ENCODE measurements at places on chromosomes 3 and 15. TPM values are rescaled to one million over a fixed set of nuclear protein-coding genes. Genes with fewer than 3 reads are reported as not detected.

DNA sequence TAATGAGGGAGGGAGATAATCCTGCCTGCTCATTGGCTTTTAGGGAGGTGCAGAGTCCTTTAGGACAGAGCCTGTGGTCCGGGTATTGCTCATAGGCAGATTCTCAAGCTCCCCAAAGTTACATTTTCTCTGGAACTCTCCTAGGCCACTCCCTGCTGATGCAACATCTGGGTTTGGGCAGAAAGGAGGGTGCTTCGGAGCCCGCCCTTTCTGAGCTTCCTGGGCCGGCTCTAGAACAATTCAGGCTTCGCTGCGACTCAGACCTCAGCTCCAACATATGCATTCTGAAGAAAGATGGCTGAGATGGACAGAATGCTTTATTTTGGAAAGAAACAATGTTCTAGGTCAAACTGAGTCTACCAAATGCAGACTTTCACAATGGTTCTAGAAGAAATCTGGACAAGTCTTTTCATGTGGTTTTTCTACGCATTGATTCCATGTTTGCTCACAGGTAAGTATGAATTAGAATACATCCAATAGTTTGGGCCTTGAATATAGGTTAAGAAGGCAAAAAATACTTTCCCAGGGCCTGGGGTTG lies at the start of gene IL20RB:
Gene IL20RB (plus strand): TSS at position 233 of the 538 bp plus-strand sequence. CDS start 131 bp downstream, at position 364.
- DNase-seq, result no peak

ZIC4 gene
- 0.59 TPM for total RNA-seq

- DNase-seq, result no peak
These were observed 69.0 kb downstream of the MYO1E start for GRCh38 chr15:59303633-59304032.

DNA sequence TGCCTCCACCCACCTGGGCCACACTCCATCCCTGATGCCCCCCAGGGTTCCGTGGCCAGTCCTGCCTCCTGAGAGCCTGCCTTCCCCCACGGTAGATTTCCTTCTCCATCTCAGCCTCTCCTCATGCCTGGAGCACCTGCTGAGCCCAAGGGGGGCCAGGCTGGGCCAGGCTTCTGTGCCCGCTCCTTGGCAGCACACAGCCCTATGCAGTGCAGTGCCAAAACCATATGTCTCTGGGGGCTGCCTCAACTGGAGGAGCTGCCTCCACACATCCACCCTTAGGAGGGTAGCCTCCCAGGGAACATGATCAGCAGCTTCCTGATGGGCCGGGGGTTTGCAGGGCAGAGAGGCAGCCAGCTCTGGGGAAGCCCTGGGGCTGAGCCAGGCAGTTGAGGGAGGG lies 24.6 kb upstream of the GATA2 start:
- DNase-seq, result peak; percentile 20

DNA sequence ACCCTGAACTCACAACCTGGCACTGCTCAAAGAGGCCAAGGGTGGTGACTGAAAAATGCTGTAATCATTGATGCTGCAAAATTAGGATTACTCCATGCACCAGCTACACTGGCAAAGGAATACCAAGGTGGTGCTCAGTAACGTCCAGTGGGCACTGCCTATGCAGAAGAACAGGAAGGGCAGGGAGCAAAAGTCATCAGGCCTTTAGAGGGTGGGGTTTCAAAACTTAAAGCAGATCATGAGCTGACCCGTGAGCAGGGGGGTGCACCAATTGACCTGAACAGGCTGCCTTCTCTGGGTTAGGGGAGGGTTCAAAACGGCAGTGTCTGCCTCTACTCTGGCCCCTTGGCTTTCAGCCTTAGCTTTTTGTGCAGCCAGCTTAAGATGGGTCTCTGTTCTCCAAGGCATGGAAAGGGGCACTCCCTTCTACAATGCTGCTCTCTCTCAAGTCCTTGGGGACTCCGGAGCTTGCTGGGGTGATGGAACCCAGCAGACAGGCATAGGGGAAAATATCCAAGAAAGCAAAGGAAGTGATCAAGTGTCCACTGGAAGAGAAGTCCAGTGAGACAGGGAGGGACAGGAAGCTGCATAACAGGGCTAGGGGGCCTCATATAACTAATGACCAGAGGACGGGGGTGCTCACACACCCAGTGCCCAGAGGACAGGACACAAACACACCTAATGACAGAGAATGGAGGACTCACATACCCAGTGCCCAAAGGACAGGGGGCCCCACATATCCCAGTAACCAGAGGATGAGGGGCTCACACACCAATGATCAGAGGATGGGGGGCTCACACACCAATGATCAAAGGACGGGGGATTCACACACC lies 11.4 kb downstream of the RAB6B start:
- DNase-seq, result no peak

- DNase-seq, result no peak
These were observed 21.2 kb downstream of the CCR4 start for GRCh38 chr3:32972482-32973146.

RARRES1 gene
- not detected for total RNA-seq

DNA sequence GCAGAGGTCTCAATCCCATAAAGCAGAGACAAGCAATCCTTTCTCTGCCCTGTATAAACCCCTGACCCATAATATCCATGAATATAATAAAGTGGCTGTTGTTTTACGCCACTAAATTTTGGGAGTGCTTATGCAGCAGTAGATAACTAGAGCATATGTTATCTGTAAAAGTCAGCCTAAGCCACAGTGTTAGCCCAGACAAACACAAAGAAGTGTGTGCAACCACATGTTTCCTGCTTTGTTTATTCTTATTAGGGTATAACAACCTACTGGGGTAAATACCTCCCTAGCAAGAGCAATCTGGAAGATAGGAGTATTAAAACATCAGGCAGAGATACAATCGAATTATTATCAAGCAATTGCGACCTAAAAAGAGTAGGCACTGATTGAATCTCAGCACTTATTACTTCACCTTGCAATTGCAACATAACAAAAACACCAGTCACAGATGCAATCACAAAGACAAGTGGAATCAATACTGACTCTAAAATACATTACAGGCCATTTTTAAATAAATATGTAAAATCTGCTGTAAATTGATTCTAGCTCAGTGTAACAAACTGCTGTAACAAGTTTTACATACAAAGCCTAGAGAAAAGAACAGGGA lies 94.6 kb upstream of the UBE2E2 start:
- no peak for DNase-seq

SAMMSON gene
- 0.04 TPM for total RNA-seq

OR5K1 gene
- not detected for total RNA-seq

SLITRK3 gene
- 0.04 TPM for total RNA-seq

SKOR1 gene
- 0.11 TPM for total RNA-seq

C3orf70 gene
- 1.1 TPM for total RNA-seq

GRCh38 chr3:100040451-100041225 lies 73.7 kb downstream of the FILIP1L start:
- no peak for DNase-seq

ZMAT3 gene
- 0.78 TPM for total RNA-seq

FGF12 gene
- total RNA-seq, result 9.6 TPM

DNA sequence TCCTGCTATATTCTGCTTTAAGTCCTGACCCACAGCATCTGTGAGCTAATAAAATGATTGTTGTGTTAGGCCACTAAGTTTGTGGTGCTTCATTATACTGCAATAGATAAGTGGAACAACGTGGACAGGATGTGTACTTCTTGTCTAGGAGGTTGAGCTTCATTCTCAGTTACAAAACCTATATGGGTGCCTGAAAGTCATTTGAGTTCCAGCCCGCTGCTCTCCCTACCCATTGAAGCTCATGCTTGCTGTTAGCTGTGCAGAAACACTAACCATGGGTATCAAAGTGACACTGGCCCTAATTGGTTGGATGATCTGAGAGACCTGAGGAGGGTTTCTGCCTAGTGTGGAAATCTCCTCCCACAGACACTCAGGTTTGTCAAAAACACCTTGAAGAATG lies 357.2 kb downstream of the PDCD6IP start:
- DNase-seq, result no peak

DNA sequence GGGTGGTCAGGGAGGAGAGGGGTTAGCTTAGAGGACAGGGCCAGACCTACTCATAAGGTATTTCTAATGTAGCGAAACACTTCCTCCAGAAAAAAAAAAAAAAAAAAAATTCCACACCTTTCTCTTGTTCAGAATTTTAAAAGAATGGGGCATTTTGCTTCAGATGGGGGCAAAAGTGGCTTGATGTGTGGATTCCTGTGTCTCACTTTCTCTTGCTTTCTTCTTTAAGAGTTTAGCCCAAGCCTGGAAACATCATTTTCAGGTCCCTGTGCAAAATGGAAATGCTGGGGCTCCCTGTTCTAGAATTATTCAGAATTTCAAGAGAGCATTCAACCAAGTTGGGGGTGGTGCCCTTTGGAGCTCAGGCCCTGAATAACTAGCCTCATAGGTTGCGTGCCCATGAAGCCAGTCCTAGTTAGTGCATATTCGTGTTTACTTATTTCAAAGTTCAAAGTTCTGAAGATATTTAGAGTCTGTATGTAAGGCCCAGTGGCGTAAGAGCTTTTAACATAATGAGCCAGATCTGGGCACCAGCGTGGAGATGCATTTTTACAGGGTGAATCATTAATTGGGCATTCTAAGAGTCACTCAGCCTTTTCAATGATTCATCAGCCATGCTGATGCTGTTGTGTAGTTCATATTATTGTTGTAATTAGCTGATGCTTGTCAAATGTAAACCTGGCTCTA lies 104.5 kb downstream of the RPLP1 start:
- no peak for DNase-seq

ACTC1 gene
- 2.0 TPM for total RNA-seq

DNA sequence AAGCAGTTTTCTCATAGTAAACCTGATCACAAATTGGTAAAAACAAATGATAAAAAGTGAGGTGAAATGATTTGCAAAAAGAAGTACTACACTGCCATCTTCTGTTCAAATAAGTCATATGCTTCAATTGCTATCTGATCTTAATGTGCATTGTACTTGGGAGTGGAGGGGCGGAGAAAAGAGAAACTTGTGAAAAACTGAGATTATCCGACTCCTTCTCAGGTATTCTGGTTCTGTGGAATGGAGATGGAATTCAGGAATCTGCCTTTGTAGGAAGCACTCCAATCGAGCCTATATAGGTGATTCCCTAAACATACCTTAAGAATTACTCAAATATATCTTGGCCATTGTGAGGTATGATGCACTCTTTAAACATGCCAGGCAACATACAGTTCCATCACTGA lies 180.6 kb downstream of the CHL1 start:
- DNase-seq, result peak; percentile 12

GRCh38 chr3:29319262-29319661 lies 38.4 kb downstream of the RBMS3 start:
- DNase-seq, result no peak

HHLA2 gene
- total RNA-seq, result not detected

DNA sequence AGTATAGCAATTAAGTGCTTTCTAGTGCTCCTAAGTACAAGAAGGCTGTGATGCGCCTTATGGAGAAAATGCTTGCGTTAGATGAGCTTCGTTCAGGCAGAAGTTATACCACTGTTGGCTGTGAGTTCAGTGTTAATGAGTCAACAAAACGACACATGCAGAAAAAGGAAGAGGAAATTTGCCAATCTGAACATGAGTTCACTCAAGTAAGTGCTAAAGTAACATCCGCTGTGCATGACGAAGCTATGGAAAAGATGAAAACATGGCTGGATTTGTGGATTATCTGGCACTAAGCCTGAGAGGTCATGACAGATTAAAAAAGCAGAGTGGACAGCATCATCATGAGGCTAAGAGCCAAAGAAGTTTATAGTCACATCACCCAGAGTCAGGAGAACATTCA lies 36.9 kb downstream of the SH3BP5 start:
- no peak for DNase-seq

- no peak for DNase-seq
These were observed 125.7 kb downstream of the PDZRN3 start for GRCh38 chr3:73498764-73499622.

DNA sequence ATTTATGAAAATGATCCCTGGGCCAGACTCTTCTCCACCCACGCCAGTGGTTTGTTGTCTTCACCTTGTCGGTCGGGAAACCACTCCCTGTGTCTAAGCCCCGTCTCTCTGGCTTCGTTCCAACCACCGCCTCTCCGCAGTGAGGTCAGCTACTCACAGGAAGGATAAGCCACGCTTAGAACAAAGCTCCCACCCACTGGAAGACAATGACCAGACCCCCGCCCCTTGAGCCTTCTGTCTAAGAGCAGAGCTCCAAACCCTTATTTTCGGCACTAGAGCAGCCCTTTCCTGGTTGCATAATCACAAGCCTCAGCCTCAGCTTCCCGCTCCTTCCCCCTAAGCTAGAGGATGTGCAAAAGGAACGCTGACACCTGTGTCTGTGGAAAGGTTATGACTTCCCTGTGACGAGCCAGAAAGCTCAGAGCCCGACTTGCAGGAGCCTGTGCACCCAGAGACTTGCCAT lies 114.9 kb upstream of the MEF2A start:
- DNase-seq, result peak; percentile 17

GRCh38 chr15:48541341-48542278 lies 103.9 kb downstream of the FBN1 start:
- no peak for DNase-seq

DNA sequence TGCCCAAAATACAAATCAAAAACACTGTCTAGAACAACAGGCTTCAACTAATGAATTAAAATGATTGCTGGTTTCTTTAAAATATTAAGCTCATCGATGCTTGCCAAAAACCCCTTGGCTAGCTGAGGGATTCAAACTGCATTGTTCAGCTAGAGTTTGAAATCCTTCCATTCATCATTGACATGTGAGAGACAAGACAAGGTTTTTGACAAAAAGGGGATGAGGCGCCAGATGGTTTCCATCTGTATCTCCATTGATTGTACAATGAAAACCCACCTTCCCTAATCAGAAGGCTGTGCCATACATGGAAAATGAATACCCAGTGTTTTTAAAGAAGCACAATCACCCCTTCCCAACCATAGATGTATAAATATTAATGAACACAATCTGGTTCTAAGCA lies 67.8 kb downstream of the THRB start:
- DNase-seq, result no peak

DISP2 gene
- total RNA-seq, result 0.04 TPM

DNA sequence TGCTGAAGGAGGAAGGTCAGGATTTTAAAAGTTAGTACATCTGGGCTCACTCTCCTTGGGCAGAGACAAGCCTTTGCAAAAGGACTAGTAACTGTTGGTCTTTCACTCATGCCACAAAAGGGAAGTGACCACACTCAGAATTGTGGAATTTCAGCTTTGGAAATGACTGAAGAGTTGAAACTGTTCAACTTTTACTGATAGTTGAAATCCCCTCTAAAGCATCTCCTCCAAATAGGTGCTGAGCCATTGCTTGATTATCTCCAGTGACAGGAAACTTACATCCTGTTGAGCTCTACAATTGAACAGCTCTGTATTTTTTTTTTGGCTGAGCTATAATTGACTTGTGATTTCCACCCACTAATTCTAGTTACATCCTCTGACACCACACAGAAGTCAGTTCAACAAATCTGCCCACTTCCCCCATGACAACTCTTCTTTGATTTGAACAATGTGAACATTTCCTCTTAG lies 254.8 kb upstream of the TPRG1 start:
- DNase-seq, result no peak

DNA sequence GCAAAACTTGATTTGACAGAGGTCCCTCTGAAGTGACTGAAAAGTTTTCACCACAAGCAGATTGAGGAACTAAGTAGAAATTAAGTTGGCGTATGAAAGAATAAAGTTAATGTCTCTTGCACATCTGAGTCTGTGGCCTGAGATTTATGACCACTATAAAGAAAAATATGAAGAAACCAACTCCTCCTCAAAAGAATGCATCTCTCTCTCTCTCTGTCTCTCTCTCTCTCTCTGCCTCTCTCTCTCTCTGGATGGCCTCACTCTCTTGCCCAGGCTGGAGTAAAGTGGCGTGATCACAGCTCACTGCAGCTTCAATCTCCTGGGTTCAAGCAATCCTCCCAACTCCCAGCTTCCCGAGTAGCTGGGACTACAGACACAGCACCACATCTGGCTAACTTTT lies 55.2 kb downstream of the RPL22L1 start:
- DNase-seq, result no peak

GP5 gene
- total RNA-seq, result not detected
